Peyer's patch (tissue), 4 donors: ENCODE measurements at places on chromosomes 2 and 18.

DNA sequence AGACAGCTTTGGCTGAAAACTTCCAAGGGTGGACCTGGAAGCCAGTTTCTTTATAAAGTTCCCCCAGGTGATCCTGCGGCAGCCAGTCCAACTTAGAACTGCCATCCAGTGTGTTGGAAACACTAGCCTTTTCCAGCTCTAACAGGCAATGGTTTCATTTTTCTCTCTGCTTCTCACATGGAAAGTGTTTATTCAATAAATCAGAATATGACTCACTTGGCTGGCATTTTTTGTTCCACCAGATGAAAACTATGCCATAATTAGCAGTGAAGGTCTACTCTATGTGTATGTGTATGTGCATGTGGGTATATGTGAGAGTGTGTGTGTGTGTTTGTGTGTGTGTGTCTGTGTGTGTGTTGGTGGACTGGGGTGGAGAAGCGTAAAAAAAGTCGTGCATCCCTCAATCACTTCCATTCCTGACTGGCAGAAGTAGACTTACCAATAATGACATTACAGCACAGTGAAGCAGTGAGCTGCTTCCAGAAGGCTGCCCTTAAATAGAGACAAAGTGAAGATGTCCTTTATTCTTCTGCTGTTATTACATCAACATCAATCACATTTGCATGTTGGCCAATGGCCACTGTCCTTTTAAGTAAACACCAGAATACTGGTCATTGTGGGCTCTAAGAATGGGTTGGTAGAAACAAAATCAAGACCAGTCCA is 90.9 kb upstream of the SETBP1 start:
- H3K27me3 ChIP-seq, result no peaks in the 10 kb centered on the region
- H3K27ac ChIP-seq, result no peak overlapping the region
- H3K4me3 ChIP-seq, result no peak overlapping the region

DNA sequence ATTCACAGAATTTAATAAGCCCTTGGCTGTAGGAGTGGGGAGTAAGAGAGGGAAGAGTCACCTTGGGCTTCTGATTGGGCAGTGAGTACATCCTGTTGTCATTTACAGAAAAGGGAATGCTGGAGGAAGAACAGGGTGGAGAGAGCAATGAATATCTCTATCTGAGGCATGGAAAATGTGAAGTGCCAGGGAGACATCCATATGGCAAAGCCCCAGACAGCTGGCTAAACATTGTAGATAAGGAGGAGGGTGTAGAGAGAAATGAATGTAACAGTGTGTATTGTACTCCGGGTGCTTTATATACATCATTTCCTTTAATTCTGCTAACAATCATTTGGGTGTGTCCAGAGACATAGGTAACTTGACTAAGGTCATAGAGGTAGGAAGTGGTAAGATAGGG is 103.5 kb downstream of the UPP2 start:
- no peak overlapping the region for H3K4me3 ChIP-seq
- H3K4me1 ChIP-seq, result no peaks in the 10 kb centered on the region
- no peaks in the 10 kb centered on the region for H3K27me3 ChIP-seq
- H3K36me3 ChIP-seq, result no peaks in the 10 kb centered on the region

GRCh38 chr2:80830891-80831290 is 526.3 kb upstream of the LRRTM1 start:
- H3K27me3 ChIP-seq, result no peaks in the 10 kb centered on the region
- no peak overlapping the region for H3K4me3 ChIP-seq
- H3K27ac ChIP-seq, result no peak overlapping the region
- no peaks in the 10 kb centered on the region for H3K36me3 ChIP-seq

- H3K27ac ChIP-seq, result no peak overlapping the region
- H3K4me1 ChIP-seq, result no peaks in the 10 kb centered on the region
- H3K4me3 ChIP-seq, result no peak overlapping the region
- no peak for DNase-seq
- no peaks in the 10 kb centered on the region for H3K36me3 ChIP-seq
- H3K27me3 ChIP-seq, result no peaks in the 10 kb centered on the region
These were observed 59.8 kb downstream of the MARCHF4 start for GRCh38 chr2:216312441-216312840.

DNA sequence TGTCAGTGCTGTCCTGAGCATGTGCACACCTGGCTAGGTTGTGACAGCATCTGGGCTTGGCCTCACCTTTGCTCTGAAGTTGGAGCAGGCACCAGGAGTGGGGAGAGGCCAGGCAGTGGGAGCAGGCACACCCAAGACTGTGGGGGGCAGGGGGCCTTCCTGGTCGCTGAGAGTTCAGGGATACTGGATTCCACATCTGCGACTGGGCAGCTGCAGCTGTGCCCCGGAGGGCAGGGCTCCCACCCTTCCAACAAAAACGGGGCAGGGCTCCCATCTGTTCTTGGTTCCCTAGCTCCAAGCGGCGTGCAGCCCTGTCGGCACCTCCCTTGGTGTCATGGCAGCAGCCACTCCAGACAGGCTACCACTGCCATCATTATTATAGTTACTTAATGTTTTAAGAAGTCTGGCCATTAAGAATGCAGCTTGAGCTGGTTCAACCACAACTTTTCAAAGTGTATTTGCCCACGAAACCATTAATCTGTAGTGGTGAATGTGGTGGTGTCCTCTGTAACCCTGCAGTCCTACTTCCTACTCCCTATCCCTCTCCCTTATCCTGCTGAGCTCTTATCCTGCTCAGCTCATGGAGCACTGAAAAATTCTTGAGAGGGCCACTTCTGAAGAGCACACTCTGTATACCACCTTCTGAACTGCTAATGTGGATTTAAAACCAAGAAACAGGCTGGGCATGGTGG is 48.0 kb upstream of the RAB1A start:
- no peaks in the 10 kb centered on the region for H3K36me3 ChIP-seq
- no peaks in the 10 kb centered on the region for H3K27me3 ChIP-seq
- DNase-seq, result peak; percentile 84
- no peaks in the 10 kb centered on the region for H3K4me1 ChIP-seq
- H3K4me3 ChIP-seq, result no peak overlapping the region

GRCh38 chr2:1591978-1592907 is 152.1 kb downstream of the PXDN start:
- peak; percentile 62 for DNase-seq

DNA sequence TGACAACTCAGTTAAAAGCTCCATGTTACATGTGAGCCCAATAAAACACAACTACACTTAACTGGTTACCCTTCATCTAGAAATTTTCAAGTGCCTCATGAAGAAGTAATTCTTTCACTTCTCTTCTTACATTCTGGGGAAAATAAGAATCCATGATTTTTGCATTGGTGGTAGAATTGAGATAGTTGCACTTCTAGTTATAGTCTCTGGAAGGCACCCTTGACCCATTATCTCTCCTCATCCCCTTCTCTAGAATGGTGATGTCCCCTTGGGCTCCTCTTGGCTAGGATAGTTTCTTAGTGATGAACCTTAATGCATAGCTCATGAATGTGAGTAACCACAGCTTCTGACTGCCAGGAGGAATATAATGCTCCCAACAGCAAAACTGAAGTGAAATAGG is 3.6 kb downstream of the LGALSL start:
- H3K27ac ChIP-seq, result no peak overlapping the region
- H3K36me3 ChIP-seq, result no peaks in the 10 kb centered on the region
- no peaks in the 10 kb centered on the region for H3K4me1 ChIP-seq
- no peak overlapping the region for H3K4me3 ChIP-seq

- no peaks in the 10 kb centered on the region for H3K27me3 ChIP-seq
- DNase-seq, result no peak
- no peak overlapping the region for H3K27ac ChIP-seq
- no peaks in the 10 kb centered on the region for H3K36me3 ChIP-seq
These were observed 169.2 kb downstream of the TRIM43 start for GRCh38 chr2:95760806-95761525.

DNA sequence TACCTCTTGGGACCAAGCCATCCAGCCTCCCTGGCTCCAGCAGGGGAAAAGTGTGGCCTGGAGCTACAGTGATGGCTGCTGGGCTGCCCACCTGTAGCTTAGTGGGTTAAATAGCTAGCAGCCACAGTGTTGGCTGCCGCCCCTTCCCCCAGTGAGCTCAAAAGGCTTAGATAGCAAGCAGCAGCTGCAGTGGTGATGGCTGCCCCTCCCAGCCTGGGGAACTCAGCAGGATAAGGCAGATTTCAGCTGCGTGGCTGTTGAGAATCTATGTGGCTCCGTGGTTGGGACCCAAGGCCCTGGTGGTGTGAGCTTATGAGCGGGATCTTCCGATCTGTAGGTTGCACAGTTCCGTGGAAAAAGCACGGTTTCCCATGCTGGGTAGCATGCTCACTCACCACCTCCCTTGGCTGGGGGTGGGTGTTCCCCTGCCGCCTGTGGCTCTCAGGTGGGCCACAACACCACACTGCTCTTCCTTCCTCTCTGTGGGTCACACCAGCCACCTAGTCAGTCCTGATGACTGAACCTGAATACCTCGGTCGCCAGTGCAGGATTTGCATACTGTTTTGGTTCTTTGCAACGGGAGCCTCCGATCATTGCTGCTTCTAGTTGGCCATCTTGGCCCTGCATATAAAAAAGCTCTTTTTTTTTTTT is 946.5 kb upstream of the FAM98A start:
- no peaks in the 10 kb centered on the region for H3K4me1 ChIP-seq
- no peak overlapping the region for H3K27ac ChIP-seq
- no peak for DNase-seq
- no peaks in the 10 kb centered on the region for H3K36me3 ChIP-seq
- no peaks in the 10 kb centered on the region for H3K27me3 ChIP-seq

DNA sequence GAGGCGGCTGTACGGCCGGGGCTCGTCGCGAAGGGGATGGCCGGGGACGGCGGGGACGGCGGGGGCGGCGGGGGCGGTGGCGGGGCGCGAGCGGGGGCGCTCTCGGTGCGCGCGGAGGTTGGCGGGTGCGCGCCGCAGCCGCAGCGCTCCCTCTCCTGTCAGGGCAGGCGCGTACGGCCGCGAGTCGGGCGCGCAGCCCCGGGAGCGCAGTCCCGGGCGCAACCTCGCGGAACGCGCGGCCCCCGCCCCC is 296 bp upstream of the GRHL1 start:
- no peaks in the 10 kb centered on the region for H3K4me1 ChIP-seq
- peak overlapping the region; percentile 78 for H3K4me3 ChIP-seq
- H3K27ac ChIP-seq, result peak overlapping the region; percentile 29
- DNase-seq, result no peak
- H3K36me3 ChIP-seq, result no peaks in the 10 kb centered on the region

GRCh38 chr18:79915161-79916127 is 36.0 kb downstream of the SLC66A2 start:
- no peaks in the 10 kb centered on the region for H3K36me3 ChIP-seq
- H3K4me3 ChIP-seq, result no peak overlapping the region
- H3K27ac ChIP-seq, result no peak overlapping the region
- no peak for DNase-seq

- no peaks in the 10 kb centered on the region for H3K36me3 ChIP-seq
- H3K27me3 ChIP-seq, result no peaks in the 10 kb centered on the region
- no peaks in the 10 kb centered on the region for H3K4me1 ChIP-seq
- no peak overlapping the region for H3K27ac ChIP-seq
- no peak overlapping the region for H3K4me3 ChIP-seq
These were observed 109.8 kb downstream of the CCDC178 start for GRCh38 chr18:33330711-33331110.

DNA sequence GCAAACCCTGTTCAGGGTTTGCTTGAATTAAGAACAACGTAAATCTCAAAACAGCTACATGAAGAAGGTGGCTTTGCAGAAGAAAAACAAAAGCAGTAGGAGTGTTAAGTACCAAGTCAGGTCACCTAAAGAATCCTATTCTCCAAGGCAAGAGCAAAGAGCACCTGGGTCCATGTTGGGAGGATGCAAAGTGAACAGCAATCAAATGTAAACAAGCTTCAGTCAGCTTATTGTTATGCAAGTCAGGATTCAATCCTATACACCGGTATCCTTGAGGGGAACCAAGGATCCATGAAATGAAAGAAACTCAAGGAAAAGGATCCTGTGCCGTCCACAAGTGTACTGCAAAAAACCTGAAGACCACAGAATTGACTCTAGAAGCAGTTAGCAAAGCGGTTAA is 261.0 kb upstream of the DDX18 start:
- DNase-seq, result no peak
- H3K27ac ChIP-seq, result no peak overlapping the region
- H3K4me1 ChIP-seq, result no peaks in the 10 kb centered on the region
- H3K4me3 ChIP-seq, result no peak overlapping the region
- no peaks in the 10 kb centered on the region for H3K27me3 ChIP-seq
- H3K36me3 ChIP-seq, result no peaks in the 10 kb centered on the region

DNA sequence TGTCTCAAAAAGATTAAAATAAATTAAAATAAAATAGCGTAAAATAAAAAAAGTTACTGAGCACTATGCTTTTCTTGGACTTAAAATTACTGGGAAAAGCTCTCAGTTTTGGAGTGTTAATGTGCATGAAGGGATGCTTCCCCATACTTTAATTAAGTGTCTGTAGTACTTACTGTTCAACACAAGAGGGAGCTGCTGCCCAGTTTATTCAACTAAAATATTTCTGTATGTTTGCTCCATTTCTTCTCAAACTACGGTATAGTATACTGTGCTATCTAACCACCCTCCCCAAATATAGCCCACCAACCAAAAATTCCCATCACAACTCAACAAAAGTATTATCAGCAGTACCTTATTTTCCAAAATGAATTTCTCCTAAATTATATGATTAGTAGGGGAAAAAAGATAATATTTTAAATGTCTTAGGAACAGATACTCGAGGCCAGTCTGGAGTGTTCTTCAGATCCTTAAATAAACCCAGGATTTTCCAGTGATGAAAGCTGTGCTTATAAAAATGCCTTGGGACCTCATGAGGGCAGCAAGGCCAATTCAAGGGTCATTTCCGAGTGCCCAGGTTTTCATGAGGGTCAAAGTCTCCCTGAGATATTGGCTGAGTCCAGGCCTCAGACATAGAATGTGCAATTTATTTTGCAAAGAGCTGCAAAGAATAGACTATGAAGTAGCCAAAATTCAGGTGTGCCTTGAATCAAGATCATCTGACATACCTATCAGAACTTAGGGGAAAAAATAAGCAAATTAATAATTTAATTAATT is 64.1 kb downstream of the CHRNA1 start:
- H3K27ac ChIP-seq, result no peak overlapping the region
- no peak for DNase-seq
- H3K4me3 ChIP-seq, result no peak overlapping the region
- no peaks in the 10 kb centered on the region for H3K4me1 ChIP-seq
- H3K36me3 ChIP-seq, result no peaks in the 10 kb centered on the region
- H3K27me3 ChIP-seq, result no peaks in the 10 kb centered on the region

- H3K27me3 ChIP-seq, result no peaks in the 10 kb centered on the region
- H3K36me3 ChIP-seq, result no peaks in the 10 kb centered on the region
- no peak overlapping the region for H3K27ac ChIP-seq
- H3K4me1 ChIP-seq, result no peaks in the 10 kb centered on the region
- no peak overlapping the region for H3K4me3 ChIP-seq
- DNase-seq, result no peak
These were observed 34.4 kb upstream of the DARS1 start for GRCh38 chr2:136019825-136020224.

- no peak overlapping the region for H3K4me3 ChIP-seq
- H3K27me3 ChIP-seq, result no peaks in the 10 kb centered on the region
- H3K36me3 ChIP-seq, result no peaks in the 10 kb centered on the region
- H3K4me1 ChIP-seq, result no peaks in the 10 kb centered on the region
These were observed 18.7 kb upstream of the CCDC102B start for GRCh38 chr18:68779169-68779568.

DNA sequence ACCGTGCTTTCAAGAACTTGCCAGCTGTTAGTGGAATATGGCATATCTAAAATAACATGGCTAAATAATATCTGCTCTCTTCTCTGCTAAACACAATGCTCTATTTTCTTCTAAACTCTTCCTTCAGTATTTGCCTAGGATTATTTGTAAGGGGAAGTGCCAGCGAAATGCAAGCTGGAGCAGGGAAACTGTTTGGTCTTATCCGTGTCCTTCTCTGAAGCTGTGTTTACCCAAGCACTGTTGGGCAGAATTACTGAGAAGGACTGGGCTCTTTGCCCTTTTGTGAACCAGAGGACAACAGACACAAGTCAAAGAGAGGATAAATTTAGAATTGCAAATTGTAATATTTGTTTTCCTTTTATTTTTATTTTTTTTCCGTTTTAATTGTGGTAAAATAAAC is 23.6 kb downstream of the CPO start:
- H3K4me1 ChIP-seq, result no peaks in the 10 kb centered on the region
- DNase-seq, result no peak
- no peak overlapping the region for H3K4me3 ChIP-seq
- H3K36me3 ChIP-seq, result no peaks in the 10 kb centered on the region
- H3K27ac ChIP-seq, result no peak overlapping the region
